ENCODE measurements at places on chromosomes 6 and 20. TPM values are rescaled to one million over a fixed set of nuclear protein-coding genes. Genes with fewer than 3 reads are reported as not detected.

Gene HLA-DRA
- 1.1 TPM for total RNA-seq

Gene PI16
- not detected for total RNA-seq

Gene TRERF1
- 1.7 TPM for total RNA-seq

Gene MYB
- total RNA-seq = under 0.01 TPM

Gene MUC21
- total RNA-seq = not detected

Gene CBLN4
- total RNA-seq = not detected

Data from nasal cavity respiratory epithelium epithelial cell of viscerocranial mucosa (primary cell).